ENCODE measurements at places on chromosomes 4 and X.

DNA sequence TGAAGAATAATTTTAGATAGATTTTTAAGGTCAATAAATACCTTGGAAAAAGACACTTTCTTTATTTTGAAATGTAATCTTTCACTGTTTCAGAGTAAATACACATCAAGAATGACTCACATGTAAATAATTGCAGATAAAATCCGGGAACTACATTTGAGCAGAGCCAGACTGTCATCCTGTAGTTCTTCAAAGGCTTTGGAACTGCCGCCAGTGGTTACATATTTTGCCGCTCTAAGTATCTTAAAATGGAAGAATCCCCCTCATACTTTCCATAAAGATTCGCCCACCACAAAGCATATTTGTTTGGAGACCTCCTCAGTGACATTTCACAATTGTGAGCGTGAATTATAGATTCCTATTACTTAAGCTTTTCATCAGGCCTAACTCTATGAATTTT is 607.8 kb upstream of the ZFP42 start:
- no peak for DNase-seq

DNA sequence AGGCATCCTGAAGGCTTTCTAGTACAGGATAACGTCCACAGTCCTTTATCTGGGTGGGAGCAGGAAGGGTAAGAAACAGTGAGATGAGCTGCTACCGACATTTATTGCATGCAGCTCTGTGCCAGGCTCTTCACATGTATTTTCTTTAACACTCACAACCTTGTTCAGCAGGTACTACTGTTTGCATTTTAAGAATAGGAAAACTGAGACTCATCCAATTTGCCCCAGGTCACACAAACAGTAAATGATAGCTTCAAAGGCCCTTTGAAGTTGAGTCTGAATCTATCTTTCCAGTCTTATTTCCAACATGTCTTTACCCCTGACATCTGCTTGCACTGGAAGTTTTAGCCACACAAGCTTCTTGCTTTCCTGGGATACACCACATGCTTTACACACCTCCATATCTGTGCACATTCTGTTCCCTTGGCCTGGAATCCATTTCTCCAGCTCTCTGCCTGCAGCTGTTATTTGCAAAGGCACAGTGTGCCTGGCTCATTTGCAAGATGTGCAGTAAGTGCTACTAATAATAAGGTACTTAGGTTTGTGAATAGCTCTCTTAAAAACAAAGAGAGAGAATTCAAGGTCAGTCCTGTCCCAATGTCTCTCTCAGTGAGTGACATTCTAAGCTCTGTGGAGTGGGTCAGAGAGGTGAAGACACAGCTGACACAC is 61.2 kb downstream of the METTL14 start:
- DNase-seq = no peak

GRCh38 chr4:100294356-100294755 is 104.1 kb upstream of the DDIT4L start:
- no peak for DNase-seq

- DNase-seq = no peak
Measured at GRCh38 chrX:140664939-140665338, 44.6 kb upstream of the LINC00632 start.

DNA sequence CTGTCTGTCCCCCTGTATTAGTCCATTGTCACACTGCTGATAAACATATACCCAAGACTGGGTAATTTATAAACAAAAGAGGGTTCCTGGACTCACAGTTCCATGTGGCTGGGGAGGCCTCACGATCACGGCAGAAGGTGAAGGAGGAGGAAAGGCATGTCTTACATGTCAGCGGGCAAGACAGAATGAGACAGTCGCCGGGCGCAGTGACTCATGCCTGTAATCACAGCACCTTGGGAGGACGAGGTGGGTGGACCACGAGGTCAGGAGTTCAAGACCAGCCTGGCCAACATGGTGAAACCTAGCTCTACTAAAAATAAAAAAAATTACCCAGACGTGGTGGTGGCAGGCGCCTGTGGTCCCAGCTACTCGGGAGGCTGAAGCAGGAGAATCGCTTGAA is 24.7 kb downstream of the IL3RA start:
- no peak for DNase-seq

DNA sequence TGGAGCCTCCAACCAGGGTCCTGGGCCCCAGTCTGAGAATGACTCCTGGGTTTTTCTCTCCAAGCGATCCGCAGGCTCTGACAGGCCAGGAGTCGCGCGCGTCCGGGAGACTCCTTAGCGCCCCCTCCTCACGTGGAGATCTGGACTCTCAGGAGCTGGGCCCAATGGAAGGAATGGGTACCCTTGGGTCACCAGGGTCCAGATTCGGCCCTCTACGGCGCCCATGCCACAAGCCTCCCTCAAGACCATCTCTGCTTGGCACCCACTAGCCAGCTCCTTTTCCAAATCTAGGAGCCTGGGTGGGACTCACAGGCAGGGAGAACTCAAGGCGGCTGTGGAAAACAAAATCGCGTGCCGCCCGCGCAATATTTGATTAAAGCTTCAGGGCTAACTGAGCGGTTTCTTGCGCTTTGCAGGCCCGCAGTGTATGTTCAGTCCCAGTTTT is 7.1 kb downstream of the HAND2 start:
- DNase-seq = no peak

- no peak for DNase-seq
Measured at GRCh38 chr4:142984871-142985585, 138.9 kb upstream of the INPP4B start.

GRCh38 chrX:110421500-110422455 is 63.1 kb downstream of the RTL9 start:
- no peak for DNase-seq

GRCh38 chr4:41594432-41594831 is 56.5 kb downstream of the LIMCH1 start:
- no peak for DNase-seq

DNA sequence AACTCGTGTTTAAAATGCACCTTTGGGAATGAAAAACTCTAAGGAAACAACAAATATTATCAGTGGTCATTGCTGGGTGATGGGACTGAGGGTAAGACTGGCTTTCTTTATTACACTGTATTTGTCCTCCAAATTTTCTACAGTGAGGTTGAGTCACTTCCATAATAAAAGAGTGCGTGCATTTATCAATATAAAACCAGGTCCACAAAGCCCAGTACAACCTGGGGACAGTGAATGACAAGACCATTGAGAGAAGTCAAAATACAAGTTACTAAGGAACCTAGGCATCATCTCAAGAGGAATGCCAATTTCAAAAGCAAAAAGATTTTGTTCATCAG is 76.4 kb downstream of the MAGED4 start:
- DNase-seq = no peak

- DNase-seq = no peak
Measured at GRCh38 chr4:165519591-165519990, 140.8 kb downstream of the CPE start.

GRCh38 chr4:86961605-86962295 is 26.9 kb downstream of the AFF1 start:
- DNase-seq = peak; percentile 60

- DNase-seq = no peak
Measured at GRCh38 chr4:1191621-1192020, 19.2 kb upstream of the SPON2 start.

GRCh38 chrX:110415440-110416170 is 57.0 kb downstream of the RTL9 start:
- no peak for DNase-seq

- DNase-seq = no peak
Measured at GRCh38 chrX:151974336-151975227, at the start of gene GABRE. Gene GABRE, minus strand, starts transcription at chrX:151974676. Its CDS starts 51 bp downstream, at chrX:151974625.

DNA sequence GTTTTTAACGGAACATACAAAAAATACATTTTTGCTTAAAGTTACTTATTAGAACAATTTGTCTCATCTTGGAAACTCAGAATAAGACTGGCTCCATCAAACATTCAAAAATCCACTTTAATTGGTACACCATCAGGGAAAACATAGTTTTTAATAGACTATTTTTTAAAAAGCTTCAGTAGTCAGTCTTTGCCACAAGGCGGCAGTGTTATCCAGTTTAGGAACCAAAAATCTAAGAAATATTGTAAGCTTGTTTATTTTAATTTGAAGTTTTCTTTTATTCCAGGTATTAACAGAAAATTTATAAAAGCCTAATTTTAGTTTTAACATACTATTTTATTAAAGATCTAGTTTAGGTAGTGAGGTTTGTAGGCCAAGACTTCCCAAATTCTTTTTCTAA is 107.7 kb downstream of the APOOL start:
- DNase-seq = no peak

DNA sequence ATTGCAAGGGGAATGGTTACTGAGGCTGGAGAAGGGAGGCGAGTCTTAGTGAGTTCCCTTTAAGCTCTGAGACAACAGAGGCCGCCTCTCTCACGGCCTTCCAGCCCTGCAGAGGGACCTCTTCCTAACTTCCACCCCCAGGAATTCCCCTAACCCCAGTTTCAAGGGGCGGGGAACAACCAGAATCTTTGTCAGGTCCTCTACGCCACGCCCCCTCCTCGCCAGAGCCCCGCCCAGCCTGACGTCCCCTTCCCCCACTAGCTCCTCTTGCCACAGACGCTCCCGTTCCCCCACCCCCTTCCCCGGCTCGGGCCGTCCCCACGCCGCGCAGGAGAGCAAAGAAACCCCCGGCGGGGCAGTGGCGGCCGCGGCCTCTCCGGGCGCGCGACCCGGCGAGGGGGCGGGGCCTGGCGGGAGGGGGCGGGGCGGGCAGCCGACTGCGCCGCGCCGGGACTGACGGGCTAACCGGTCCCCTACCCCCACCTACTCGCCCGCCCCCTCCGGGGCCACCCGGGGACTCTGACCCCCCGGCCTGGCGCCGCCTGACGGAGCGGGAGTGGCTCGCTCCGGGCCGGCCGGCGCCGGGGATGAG is 12.3 kb upstream of the TMEM156 start:
- DNase-seq = peak; percentile 97

DNA sequence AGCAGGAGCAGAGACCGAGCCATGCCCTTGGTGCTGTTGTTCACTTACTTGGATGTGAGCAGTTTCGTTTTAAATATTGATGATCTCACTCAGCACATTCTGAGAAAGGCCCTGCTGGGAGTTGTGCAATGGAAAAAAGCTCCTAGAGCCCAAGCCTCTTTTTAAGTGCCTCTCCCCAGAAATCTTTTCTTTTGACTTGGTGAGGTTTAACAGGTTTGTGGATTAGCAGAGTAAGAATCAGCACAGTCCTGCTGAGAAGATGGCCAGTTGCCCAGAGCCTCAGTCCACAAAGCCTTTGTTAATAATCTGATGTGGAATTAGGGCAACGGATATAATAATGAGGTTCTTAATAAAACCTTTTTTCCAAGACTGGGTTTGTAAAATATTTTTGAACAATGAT is 157.5 kb upstream of the ATP6AP2 start:
- no peak for DNase-seq

- no peak for DNase-seq
Measured at GRCh38 chr4:5638316-5638715, 70.0 kb downstream of the EVC2 start.

GRCh38 chrX:38859602-38860001 is 58.3 kb downstream of the MID1IP1 start:
- no peak for DNase-seq

- no peak for DNase-seq
Measured at GRCh38 chr4:146054676-146055075, 116.1 kb upstream of the ZNF827 start.

- DNase-seq = no peak
Measured at GRCh38 chr4:150411520-150411919, 170.4 kb upstream of the MAB21L2 start.

DNA sequence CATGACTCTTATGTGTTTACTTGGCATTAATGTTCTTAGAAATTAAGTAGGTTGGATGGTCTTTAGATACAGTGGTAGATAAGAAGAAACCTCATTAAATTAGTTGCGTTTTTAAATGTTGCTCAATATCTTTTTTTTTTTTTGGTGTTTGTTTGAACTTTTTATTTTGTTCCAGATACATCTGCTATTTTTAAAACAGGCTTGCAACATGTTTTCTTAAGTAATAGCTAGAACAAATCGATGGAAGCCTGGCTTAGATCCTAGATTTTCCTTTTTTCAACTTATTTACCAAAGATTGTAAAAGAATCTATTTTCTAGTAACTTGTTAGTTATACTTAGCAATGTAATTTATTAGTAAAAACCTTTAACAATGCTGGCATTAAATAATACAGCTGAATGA is 9.3 kb downstream of the CNKSR2 start:
- DNase-seq = no peak

GRCh38 chr4:26905172-26905571 is 44.5 kb downstream of the STIM2 start:
- DNase-seq = no peak

GRCh38 chrX:44906041-44906440 is 33.1 kb downstream of the KDM6A start:
- no peak for DNase-seq

DNA sequence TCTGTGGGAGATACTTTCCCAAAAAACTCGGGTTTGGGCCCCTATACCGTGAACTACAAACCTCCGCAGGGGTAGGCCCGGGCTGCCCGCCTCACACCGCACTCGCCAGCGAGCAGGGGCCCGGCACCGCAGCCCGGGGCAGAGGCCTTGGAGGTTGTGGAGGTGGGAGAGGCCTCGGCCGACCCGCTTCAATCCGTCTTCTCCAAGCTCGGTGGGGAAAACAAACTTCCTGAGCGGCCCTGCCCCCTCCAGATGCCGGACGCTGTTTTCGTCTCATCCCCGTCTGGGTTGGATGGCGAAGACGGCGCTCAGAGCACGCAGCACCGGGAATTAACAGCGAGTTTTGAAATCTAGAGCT is 442 bp upstream of the MCUB start:
- no peak for DNase-seq

- DNase-seq = no peak
Measured at GRCh38 chrX:117010243-117010642, 547.5 kb upstream of the CT83 start.

DNA sequence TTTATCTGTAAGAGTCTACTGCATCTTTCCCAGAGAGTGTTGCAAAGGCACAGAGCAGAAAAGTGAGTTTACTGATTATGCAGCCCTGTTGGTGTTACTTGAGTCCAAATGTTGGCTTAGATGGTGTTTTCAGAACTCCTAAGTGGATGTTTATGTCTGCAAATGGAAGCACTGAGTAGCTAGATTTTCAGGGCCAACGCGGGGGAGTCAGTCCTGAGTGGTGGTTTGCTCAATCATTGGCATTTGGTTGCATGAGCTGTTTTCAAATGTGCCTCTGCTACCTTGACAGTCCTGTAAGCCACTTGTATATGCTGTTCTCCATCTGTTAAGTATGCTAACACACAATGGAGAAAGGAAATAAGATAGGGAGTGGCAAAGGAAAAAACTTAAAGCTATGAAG is 45.4 kb downstream of the MAMLD1 start:
- DNase-seq = no peak

DNA sequence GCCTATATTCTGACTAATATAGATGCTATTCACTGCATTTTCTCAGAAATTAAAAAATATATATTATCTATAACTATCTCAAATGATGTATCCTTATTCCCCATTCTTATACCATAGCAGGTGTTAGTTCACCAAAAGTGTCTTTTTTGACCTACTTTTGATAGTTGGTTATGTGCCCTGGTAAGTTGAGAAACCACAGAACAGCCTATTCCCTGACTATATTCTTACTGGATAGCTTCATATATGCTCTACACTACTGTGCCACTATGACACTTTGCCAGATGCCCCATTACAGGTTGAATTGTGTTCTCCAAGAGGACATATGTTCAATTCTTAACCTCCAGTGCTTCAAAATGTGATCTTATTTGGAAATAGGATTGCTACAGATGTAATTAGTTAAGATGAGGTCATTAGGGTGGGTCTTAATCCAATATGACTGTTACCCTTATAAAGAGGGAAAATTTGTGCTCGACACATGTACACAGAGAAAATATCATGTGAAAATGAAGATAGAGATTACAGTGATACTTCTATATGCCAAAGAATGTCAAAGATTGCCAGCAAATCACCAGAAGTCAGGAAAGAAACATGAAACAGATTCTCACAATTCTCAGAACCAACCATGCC is 76.1 kb downstream of the LRBA start:
- DNase-seq = no peak

Data from naive B cell (primary cell).